Fibroblast of skin of abdomen (primary cell): ENCODE measurements at places on chromosomes 4 and X.

- DNase-seq: no peak
Measured at GRCh38 chr4:122533841-122534240, 77.3 kb upstream of the IL2 start.

DNA sequence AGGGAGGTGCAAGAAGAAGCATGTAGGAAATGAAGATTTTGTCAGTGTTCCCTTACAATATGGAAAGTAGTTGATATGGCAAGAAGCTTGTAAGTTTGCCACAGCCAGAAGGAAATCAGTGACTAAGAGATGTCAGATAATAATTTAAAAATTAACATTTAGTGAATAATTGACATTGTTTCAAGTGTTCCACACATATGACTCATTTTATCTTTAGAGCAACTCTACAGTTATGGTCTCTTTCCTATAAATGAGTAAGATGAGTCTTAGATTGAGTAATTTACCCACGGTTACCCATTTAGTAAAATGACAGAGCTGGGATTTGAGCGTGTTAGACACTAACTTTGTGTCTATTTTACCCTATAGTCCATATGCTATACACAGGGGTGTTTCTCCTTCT, 300.3 kb upstream of the IRS4 start:
- peak; percentile 26 for DNase-seq

GRCh38 chr4:140315970-140316369, 57.5 kb upstream of the SCOC start:
- DNase-seq: no peak

DNA sequence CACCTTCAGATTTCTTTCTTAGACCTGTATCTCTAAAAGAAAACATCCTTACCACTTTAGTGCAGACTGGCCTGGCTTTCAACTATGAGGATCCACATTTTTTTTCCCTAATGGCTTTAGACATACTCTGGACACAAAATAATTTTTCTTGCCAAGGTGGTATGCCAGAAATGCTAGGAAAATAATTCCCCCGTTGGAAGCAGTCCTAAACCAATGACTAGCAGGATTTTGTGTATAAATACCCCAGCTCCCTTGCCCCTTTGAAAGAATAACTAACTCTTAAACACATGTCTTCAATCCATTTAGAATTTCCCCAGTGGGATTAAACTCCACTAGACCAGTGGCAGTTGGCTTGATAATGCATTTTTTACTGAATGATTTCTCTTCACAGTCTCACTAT, 500.5 kb upstream of the FTHL17 start:
- peak; percentile 59 for DNase-seq

- peak; percentile 7 for DNase-seq
Measured at GRCh38 chrX:16603822-16604221, 46.1 kb upstream of the S100G start.

DNA sequence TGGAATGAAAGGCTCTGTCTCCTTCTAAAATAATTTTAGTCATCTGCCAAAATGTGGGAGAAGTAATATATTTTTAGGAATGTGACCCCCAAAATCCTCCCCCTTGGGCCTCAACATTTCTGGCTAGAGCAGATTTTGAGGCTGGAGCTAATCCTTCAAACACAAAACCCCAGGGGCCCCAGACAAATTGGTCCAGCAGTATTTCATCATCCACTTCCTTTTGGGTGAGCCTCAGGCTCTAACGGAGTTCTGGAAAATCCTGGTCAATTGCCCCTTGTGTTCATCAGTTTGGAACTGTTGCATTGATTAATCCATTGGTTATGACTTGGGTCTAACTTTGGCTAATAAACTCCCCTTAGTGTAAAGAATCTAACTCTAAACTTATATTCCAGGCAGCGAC, 67.4 kb upstream of the PCDH19 start:
- DNase-seq: no peak
